ENCODE measurements at places on chromosomes 16 and 17.

GRCh38 chr17:49572226-49572625 is 3.4 kb upstream of the NXPH3 start:
- DNase-seq, result no peak

DNA sequence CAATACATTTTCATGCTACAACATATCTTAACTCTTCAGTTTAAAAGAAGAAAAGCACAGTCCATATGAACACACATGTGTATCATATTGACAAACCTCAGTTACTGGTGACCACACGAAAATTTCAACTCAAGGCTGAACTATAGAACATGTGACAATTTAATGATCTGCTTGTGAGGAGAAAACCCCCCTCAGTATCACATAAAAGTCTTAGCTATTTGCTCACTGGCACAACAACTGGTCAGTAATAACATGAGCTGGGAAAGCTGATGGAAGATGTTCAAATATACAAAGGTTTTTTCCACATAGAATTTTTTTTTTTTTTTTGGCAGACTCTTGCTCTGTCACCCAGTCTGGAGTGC is 19.5 kb downstream of the ZNF652 start:
- DNase-seq, result no peak

- DNase-seq, result no peak
Measured at GRCh38 chr16:75627851-75628250, 4.8 kb upstream of the ADAT1 start.

GRCh38 chr17:39001703-39002637 is 34.8 kb upstream of the FBXO47 start:
- no peak for DNase-seq

- DNase-seq, result no peak
Measured at GRCh38 chr16:55323637-55324271, at the start of gene IRX6. Gene IRX6 (plus strand): TSS chr16:55324203. CDS start chr16:55325092, 889 bp downstream.

DNA sequence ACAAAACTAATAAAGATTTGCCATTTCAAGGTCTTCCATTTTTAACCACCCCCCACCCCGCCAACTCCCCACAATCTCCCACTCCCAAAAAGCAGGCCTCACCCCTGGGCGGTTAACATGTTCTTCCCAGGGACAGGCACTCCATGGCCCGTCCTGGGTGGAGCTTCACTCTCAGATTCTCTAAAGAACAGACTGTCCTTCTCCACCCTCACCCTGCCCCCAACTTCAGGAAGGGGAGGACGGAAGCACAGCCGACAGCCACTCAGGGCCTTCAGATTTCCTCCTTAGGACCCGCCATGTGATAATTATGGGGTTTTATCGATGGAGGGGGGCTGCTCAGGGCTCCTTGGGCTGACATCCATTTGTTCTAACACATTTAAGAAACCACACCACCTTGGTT is 61.9 kb downstream of the ZFHX3 start:
- DNase-seq, result no peak

Data from activated CD8-positive, alpha-beta memory T cell treated with anti-CD3 and anti-CD28 coated beads, Interleukin-2, amount 50 U/mL, for 4 hours (primary cell).